ENCODE measurements at places on chromosomes 2 and 18. TPM values are rescaled to one million over a fixed set of nuclear protein-coding genes. Genes with fewer than 3 reads are reported as not detected.

ABHD1 gene
- not detected for total RNA-seq

IER3IP1 gene
- 39.0 TPM for total RNA-seq

BCL11A gene
- 0.14 TPM for total RNA-seq

RAB31 gene
- total RNA-seq: 51.2 TPM

CAPN10 gene
- 20.1 TPM for total RNA-seq

TNFRSF11A gene
- total RNA-seq: 0.09 TPM

CDH7 gene
- total RNA-seq: under 0.01 TPM

DRC1 gene
- total RNA-seq: not detected

Data from smooth muscle cell of bladder (primary cell).